ENCODE measurements at places on chromosomes 1 and 21.

- no peak for DNase-seq
These were observed 73.2 kb downstream of the LRRC8C start for GRCh38 chr1:89705901-89706699.

DNA sequence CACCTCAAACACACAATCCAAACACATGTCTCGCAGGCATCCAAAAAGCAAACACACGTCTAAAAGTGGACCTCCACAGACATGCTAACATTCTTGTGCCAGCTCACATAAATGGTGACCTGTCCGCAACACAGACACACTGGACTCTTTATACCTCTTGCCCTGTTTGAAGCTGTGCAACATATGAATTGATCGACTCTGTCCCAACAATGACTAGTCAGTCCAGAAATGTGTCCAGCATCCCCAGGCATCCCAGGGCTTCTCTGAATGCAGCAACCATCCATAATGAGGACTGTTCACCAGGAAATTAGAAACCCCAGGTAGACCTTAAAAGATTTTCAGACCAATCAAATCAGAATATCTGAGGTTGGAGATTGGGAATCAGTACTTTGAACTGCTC is 3.2 kb downstream of the DDR2 start:
- no peak for DNase-seq

GRCh38 chr1:101236516-101237228 is at the start of gene S1PR1:
TSS of gene S1PR1 (plus strand) at chr1:101237019. CDS start at chr1:101238985, 1,966 bp downstream.
- peak; percentile 54 for DNase-seq

GRCh38 chr1:227357171-227357926 is 39.1 kb upstream of the CDC42BPA start:
- DNase-seq: no peak

GRCh38 chr1:74775735-74776134 is 42.8 kb downstream of the TYW3 start:
- no peak for DNase-seq

GRCh38 chr1:18556364-18556763 is 74.3 kb upstream of the PAX7 start:
- DNase-seq: no peak

- DNase-seq: no peak
These were observed 58.2 kb downstream of the WLS start for GRCh38 chr1:68173936-68174737.

- DNase-seq: no peak
These were observed 14.7 kb upstream of the SPRR5 start for GRCh38 chr1:152932170-152932811.

DNA sequence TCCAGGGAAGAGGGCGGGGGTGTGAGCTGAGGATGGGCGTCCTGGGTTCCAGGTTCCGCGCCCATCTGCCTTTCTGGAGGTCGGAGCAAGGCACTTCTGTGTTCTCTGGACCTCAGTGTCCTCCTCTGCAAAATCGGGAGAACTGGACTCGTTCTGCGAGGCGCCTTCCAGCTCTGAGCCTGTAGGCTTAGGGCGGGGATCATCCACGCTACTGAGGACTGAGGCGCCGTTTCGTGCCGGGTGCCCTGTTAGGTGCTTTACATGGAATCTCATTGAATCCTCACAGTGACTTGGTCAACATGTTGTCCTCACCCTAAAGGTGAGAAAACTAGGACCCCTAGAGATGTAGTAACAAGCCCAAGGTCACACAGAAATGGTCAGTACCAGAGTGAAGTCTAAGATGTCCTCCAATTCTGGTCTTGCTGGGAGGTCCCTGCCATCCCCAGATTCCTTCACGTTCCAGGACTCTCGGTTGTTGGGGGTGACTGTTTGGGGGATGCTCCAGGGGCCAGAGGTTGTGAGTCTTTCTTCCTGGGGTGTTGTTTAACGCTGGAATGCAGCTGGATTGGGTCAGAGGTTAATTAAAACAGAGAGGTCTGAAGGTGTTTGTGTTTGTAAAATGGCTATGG is 677 bp downstream of the PRKAA2 start:
- no peak for DNase-seq

DNA sequence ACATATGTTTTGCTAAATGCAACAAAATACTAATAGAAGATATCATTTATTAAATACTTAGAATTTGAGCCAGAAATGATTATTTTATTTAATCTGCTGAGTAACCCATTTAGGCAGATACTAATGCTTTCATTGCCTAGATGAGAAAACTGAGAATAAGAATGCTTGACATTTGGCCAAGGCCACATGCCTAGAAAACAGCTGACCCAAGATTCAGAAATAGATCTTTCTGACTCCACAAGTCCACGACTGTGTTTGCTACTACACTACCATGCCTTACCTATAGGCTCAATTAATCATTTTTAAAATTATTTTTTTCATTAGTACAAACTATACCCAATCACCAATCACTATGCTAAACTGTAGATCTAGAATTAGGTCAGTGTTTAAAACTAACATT is 129.7 kb downstream of the ATP1B1 start:
- DNase-seq: no peak

DNA sequence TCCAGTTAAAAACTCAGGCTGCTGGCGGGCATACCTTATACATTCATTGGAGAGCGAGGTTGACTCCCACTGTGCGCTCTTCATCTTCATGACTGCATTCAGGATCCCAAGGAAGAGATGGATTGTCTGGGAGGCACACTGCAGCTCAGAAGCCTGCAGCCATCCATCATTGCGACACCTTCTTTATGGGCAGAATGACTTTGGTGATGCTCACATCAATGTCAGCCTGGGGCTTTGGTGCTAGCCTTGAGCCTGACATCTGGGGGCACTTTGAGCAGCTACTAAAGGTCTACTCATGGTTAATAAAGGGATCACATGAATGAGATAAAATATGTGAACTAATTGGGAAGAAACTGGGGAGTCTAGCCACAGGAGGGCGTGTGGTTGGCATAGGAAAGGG is 229.3 kb downstream of the PRDM2 start:
- DNase-seq: no peak

DNA sequence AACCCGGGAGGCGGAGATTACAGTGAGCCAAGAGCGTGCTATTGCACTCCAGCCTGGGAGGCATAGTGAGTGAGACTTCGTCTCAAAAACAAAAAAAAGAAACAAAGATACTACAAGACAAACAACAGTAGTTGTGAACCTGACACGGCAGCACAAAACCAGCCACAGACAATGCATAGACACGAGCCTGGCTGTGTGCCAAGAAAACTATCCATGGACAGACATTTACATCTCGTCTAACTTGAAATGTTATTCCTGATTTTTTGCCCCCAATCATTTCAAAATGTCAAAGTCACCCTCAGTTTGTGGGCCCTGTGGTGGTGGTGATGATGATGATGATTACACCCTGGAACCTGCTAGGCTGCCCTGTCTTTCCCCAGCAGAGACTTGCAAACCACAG is 6.3 kb downstream of the KLHL21 start:
- DNase-seq: no peak

DNA sequence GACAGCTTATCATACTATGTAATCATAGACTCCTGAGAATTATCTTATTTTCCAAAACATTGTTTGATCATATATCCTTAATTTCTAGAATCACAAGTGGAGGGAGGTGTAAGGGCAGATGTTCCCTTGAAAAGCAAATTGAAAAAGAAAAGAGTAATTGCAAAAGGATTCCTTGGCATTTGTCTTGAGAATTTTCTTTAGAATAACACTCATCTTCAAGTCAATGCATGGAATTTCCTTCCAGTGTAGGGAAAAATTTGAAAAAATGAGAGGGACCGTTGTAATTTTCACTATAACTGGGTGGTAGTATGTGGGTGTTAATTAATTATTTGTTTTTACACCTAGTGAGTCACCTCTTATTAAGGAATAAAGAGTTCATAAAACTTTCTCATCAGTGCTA is 724.6 kb upstream of the ADAMTS5 start:
- no peak for DNase-seq

- DNase-seq: no peak
These were observed 31.9 kb downstream of the UBE4B start for GRCh38 chr1:10064416-10065343.

GRCh38 chr1:9684801-9685200 is 33.3 kb downstream of the PIK3CD start:
- DNase-seq: no peak

DNA sequence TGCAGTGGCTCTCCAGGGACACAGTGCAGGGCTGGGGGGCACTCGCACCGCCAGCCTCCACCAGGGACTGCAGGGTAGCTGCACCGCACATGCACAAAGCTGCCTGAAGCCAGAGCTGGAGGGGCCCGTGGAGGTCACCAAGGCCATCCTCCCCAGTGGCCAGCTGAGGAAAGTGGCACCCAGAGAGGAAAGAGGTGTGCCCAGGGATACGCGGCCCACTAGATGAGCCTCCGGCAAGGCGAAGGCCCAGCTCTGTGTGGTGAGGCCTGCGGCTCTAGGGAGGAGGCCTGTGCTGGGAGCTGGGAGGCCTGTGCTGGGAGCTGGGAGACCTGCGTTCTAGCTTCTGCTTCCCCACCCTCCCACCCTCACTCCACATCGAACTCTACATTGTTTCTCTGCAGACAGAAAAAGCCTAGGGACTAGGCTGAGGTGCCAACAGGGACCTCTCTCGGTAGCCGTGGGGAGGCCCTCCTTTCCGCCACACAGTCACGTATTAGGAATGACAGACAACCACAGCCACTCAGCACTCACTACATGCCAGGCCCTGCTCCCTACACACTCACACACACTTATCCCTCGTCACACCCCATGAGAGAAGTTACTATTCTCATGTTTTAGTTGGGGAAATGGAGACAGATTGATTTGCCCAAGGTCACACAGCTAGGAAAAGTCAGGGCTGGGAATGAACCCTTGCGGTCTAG is 921 bp upstream of the ASCL5 start:
- DNase-seq: no peak

DNA sequence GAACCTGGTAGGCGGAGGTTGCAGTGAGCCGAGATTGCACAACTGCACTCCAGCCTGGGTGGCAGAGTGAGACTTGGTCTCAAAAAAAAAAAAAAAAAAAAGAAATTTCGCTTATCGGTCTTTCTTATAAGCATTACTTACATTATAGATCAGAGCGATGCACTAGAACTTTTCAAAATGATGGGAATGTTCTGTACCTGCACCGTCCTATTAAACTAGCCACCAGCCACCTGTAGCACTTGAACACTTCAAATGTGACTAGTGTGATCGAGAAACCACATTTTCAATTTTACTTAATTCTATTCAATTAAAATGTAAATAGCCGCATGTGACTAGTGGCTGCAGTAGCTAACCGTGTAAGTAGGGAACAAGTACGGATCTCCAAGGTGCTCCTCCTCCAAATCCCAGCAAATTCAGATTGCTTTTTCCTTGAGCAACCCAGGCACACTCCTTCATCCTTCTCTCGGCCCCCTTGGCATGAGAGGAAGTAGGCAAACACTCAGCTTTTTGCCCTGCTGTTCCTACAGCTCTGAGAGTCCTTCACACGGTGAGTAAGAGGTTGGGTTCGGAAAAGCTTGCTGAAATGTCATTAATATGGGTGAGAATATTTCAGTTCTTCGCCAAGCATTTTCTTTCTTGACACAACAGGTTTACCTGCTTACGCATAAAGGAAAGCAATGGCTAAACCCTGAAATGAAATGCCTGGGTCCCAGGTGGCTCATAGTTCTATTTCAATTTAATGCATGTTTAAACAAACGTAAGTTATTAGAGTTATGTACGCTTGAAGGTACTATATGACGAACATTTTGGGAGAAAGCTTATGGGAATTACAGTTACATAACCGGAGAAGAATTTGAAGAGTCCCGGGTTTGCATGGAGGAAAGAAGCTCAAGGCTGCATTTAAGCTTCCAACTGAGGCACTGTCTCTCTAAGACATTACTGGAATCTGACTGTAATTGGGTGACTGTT is 69.5 kb upstream of the HUNK start:
- DNase-seq: no peak

- DNase-seq: no peak
These were observed at the start of gene CFHR4 for GRCh38 chr1:196887515-196888239. TSS of gene CFHR4 (plus strand) at chr1:196888052. CDS start at chr1:196888151, 99 bp downstream.

- DNase-seq: peak; percentile 15
These were observed 3.5 kb upstream of the PEAR1 start for GRCh38 chr1:156889802-156890580.

GRCh38 chr1:44246806-44247205 is 33.5 kb downstream of the DMAP1 start:
- DNase-seq: no peak

- DNase-seq: no peak
These were observed 122.0 kb downstream of the TNNI3K start for GRCh38 chr1:74357150-74357549.

GRCh38 chr1:215475796-215476481 is 91.2 kb upstream of the KCTD3 start:
- DNase-seq: no peak

DNA sequence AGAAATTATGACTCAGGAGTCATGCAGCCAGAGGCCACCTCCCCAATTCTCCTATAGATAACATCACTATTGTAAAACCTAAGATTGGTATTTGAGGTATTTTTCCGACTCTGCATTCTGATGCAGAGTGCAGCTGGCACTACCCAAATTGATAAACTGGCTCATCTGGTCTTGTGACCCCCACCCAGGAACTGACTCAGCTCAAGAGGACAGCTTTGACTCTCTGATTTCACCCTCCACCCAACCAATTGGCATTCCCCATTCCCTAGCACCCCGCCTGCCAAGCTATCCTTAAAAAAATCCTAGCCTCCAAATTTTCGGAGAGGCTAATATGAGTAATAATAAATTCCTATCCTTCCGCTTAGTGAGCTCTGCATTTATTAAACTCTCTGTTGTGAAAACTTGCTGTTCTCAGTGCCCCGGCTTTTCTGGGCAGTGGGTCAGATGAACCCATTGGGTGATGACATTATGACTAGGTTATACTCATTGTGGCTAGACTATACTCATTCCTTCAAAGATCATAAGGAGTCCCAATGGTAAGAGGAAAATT is 39.4 kb upstream of the EPS15 start:
- DNase-seq: no peak

DNA sequence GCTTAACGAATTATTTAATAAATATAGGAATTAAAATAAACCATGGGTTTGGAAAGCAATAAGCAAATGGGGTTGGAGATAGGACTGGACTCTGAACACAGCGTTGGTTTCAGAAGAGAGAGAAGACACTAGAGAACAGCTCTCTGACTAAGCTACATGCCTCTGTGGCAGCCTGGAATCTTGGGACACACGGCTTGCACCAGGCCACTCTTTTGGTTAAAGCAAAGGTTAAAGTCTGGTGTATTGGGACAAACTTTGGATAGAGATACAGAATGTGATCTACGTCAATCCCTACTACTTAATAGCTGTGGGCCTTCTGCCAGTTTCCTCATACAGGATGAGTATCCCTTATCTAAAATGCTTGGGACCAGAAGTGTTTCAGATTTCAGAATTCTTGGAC is 49.7 kb upstream of the HSD17B7 start:
- no peak for DNase-seq

Data from stimulated activated CD4-positive, alpha-beta T cell treated with anti-CD3 and anti-CD28 coated beads, TNF-alpha, amount 100 ng/mL, for 4 hours (primary cell).